Activated CD8-positive, alpha-beta memory T cell treated with anti-CD3 and anti-CD28 coated beads, Interleukin-2, amount 50 U/mL, for 48 hours (primary cell): ENCODE measurements at places on chromosomes 16 and 17.
A peak's percentile ranks its signal among the peaks of the same experiment; 100 is the strongest.

DNA sequence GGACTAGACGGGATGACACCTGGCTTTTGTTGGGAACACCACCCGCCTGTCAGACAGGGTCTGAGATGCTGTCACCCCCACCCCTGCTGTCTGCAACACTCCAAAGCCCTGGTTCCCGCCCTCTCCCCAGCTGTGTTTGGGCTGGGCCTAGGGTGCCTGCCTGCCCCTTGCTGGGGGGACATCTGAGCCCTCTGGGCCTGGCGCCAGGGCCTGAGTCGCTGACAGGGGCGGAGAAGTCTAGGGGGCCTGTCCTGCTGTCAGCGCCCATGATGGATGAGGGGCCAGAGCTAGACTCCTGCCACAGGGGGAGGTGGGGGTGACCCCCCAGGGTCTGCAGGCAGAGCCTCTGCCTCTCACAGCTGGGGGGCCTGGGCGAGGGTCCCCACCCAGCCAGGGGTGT is 7.6 kb upstream of the PKMYT1 start:
- DNase-seq, result no peak

GRCh38 chr16:81583893-81584631 is 139.5 kb downstream of the CMIP start:
- DNase-seq, result no peak

GRCh38 chr17:74414510-74414909 is 17.4 kb upstream of the GPRC5C start:
- DNase-seq, result no peak

DNA sequence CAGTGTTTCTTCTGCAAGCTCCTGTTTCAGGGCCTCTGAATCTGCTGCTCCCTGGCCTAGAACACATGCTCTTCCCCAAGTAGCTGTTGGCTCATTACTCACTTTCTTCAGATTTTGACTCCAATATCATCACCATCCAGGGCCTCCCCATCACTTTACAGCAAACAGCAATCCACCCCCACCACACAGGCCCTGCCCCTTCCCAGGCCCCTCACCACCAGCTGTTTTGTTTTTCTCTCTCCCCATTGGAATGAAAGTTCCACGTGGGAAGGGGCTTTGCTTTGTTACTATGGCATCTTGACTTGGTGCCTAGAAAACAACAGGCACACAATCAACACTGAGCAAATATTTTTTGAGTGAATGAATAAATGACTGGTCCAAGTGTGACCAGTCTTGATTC is 4.0 kb downstream of the TMEM170A start:
- DNase-seq, result no peak

- DNase-seq, result no peak
Observed at GRCh38 chr16:31081428-31082351, 7.1 kb downstream of the PRSS53 start.

DNA sequence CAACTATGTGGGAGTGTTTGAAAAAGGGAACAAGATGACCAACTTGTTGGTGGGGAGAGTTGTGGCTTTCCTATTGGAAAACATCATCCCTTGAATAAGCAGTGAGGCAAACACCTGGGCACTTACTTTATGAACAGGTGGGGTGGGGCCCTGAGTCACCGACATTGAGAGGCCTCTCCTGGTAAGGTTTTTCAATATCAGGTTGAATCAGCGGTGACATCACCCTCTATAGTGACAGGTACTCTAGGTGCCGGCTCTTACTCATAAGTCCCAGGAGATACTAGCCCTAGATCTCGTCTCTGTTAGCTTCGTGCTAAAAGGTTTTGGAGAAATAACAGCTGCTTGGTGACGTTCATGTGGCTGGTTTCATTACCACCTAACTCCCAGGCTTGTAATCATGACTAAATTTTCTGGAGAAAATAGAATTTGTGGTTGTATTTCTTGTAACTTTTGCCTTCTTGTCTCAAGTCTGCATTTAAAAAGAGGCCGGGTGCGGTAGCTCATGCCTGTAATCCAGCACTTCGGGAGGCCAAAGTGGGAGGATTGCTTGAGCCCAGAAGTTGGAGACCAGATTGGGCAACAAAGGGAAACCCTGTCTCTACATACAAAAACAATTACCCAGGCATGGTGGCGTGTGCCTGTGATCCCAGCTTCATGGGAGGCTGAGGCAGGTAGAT is 19.3 kb downstream of the CDH1 start:
- peak; percentile 76 for DNase-seq

GRCh38 chr17:43020789-43021740 is 1.1 kb downstream of the VAT1 start:
- no peak for DNase-seq

DNA sequence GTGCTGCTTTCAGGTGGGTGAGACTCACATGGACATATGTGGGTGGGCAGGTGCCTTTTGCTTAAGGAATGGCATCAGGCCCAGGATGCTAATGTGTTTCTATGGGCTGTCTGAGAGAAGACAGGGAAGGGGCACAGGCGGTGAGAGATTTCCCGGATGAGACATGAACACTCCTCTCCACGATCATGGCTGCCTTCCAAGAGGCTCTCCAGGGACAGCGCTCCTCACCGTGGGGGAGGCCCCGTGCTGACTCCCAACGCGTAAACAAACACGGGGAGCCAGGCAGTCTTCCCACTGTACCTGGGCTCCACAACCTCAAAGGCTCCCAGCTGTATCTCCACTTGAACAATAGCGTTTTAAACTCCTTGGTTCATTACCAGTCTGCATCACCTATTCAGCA is 42.8 kb downstream of the CDK5R1 start:
- DNase-seq, result no peak

- DNase-seq, result no peak
Observed at GRCh38 chr17:49680314-49680713, 2.4 kb upstream of the SPOP start.

- DNase-seq, result no peak
Observed at GRCh38 chr17:77757561-77757898, 201.0 kb upstream of the TNRC6C start.

- no peak for DNase-seq
Observed at GRCh38 chr17:72363089-72363610, 242.3 kb downstream of the SOX9 start.

- no peak for DNase-seq
Observed at GRCh38 chr16:8831871-8832716, 34.5 kb downstream of the PMM2 start.

DNA sequence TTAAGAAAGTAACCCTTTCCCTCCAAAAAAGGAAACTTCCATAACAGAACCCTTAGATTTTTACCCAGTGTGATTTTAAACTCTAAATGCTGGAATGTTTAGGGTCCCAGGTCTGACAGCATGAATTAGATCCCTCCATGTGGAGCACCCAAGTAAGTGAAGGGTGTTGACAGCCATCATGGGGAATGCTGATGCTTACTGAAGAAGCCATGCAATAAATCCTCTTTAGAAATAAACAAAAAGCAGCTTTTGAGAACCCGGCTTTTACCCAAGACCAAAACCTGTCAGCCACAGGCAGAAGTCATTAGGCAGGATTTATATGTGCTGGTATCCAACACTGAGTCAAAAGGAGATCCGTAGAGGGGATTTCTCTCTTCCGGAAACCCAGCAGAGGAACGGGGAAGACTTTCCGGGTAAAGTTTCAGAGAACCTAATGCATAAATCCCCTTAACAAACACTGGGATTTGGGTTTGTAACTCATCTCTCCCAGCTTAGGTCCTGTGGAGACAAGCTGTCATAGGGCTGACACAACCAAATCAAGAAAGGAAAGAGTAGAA is 287.5 kb downstream of the IRX3 start:
- no peak for DNase-seq

DNA sequence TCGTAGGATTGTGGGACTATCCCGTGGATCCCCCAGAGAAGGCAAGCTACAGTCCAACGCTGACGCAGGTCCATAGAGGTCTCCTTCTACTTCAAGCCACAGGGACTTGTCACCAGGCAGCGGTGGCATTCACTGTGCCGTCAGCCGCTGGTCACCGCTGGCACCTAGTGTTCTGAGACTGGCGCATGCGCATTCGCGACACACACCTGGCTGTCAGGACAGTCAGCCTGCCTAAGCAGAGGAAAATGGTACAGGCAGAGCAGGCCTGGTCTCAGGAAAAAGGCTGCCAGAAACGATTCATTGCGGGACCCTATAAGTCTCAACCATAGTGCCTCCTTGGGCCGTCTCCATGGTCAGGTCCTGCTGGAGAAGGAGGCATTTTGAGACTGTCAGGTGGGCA is 138.0 kb upstream of the WSB1 start:
- DNase-seq, result peak; percentile 32

GRCh38 chr16:61179561-61179960 is 856.7 kb downstream of the CDH8 start:
- no peak for DNase-seq

GRCh38 chr16:29899516-29900101 is at the start of gene SEZ6L2:
Gene SEZ6L2 (minus strand): TSS chr16:29899550. CDS start chr16:29899019, 531 bp downstream.
- peak; percentile 96 for DNase-seq

DNA sequence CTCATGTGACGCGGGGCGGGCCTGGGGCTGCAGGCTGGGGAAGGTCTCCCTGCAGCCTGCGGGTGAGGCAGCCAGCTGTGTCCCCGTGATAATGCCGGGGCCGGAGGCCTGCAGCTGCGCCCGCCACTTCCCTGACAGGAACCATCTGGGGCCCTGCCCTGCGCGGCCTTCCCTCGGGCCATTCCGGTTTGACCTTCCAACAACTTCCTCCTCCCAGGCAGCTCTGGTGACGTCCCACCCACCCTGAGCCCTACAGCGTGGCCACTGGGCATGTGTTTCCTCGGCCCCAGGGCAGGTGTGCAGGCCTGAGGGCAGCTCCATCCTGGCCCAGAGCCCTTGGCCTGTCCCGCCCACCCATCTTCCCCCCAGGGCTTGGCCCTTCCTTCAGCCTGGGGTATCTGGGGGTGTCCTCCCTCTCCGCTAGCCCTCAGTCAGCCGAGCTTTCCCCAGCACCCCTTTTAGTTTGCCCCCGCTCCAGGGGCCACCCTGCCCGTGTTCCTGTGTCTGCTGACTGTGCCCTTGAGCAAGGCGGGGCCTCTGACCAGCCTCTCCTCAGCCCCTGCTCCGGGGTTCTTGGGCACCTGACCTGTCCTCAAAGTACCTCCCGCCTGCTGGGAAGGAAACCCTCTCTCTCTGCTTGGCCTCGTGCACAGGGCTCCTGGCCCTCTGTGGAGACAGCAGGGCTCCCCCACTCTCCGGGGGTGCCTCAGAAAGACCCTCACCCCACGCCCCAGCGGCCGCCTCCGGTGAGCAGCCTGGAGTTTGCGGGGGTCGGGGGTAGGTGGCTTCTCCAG is at the start of gene CBFA2T3:
Gene CBFA2T3 (minus strand): TSS at position 190 of the 794 bp plus-strand sequence. CDS start 400 bp downstream, outside the sequence.
- DNase-seq, result no peak

DNA sequence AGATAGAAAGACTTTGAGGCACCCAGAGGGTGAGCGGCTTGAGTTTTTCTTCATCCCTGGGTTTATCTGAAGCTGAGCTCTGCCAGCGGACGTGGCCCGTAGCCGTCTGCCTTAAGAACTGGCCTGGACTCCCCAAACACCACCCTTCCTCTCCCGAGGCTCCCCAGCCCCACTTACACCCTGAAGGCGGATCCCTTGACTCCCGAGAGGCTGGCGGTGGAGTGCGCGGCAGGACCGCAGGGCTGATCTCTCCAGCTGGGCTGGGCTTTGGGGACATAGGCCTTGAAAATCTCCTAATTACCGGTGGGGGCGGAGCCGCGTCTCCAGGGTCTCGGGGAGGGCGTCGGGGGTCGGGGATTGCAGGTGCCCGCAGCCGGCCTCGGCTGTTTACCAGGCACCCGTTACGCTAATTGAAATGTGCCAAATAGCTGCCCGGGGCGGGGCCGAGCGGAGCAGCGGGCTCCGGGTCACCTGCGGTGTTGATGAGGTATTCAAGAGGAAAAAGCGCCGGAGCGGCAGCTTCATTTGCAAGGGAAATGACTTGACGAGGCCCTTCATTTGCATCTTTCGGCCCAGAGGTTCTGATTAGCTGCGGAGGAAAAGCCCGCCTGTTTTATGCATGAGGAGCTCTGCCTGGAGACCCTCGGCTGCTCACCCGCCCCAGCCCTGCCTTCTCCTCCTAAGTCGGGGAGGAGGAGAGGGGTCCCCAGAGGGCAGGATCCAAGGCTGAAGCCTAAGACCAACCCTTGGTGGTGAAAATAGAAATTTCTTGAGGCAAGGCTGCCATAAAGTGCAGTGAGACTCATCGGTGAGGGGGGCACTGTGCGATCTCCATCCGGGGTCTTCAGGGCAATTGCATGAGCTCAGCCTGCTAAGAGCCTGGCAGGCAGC is 100.7 kb downstream of the MGAT5B start:
- DNase-seq, result peak; percentile 76

DNA sequence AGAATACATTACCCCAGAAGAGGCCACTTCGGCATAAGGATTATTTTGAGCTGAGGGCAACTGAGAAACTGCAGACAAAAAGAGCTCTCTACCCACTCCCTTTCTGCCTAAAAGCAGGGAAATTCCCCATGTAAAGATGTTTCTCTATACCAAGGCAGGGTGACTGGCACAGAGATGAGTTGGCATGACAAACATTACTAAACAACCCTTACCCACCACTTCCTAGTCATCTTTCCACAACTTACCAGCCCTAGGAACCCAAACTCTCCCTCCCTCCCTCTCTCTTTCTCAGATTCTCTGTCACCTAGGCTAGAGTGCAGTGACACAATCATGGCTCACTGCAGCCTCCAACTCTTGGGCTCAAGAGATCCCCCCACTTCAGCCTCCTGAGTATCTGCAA is 68.6 kb downstream of the EMP2 start:
- DNase-seq, result no peak

DNA sequence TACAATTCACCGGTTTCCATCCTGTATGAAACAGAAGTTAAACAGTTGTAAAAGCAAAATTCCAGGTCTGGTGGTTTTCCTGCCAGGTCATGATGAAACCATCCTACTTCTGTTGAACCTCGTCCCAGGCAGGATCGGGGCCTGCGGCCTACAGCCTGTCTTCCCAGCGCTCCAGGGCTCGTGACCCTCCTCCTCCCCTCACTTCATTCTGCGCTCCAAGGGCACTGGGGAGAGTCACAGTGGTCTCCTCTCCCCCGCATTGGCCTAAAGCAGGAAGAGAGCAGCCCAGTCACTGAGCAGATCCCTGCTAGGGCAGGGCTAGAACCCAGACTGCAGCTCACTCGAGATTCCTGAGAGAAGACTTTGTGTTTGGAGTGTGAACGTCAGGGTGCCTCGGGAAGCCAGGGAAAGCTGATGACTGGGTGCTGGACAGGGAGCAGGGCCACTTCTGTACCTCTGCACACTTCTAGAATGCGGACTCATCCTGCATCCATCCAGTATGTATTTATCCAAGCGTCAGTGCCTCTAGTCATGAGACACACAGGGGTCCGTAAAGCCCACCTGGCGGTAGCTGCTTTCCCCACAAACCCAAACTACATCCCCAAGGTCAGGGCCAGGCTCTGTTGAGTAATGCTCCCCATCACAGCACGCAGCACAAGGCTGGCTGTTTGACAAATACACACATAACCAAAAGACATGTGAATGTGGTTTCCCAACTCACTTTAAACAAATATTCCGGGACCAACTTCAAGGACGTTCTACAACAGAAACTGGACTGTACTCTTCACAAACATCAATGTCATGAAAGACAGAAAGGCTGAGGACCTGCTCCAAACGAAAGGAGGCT is 1.7 kb upstream of the ITGAE start:
- DNase-seq, result no peak

DNA sequence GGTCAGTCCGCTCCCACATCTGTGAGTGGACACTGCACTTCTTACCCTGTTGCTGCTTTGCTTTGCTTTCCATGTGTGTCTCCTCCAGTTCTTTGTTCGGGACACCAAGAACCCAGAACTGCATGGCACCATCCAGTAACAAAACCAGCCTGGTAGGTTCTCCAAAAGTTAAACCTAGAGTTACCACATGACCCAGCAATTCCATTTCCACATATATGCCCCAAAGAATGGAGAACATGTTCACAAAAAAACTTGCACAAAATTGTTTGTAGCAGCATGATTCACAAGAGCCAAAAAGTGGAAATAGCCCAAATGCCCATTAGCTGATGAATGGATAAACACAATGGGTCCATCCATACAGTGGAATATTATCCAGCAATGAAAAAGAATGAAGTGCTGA is 10.3 kb upstream of the CCL22 start:
- no peak for DNase-seq
